Activated T-cell treated with anti-CD3 and anti-CD28 coated beads, Interleukin-2, amount 50 U/mL, for 72 hours (primary cell): ENCODE measurements at places on chromosomes 6 and 20.
A peak's percentile ranks its signal among the peaks of the same experiment; 100 is the strongest.

GRCh38 chr6:167398214-167399050, 73.5 kb downstream of the TTLL2 start:
- DNase-seq = no peak

DNA sequence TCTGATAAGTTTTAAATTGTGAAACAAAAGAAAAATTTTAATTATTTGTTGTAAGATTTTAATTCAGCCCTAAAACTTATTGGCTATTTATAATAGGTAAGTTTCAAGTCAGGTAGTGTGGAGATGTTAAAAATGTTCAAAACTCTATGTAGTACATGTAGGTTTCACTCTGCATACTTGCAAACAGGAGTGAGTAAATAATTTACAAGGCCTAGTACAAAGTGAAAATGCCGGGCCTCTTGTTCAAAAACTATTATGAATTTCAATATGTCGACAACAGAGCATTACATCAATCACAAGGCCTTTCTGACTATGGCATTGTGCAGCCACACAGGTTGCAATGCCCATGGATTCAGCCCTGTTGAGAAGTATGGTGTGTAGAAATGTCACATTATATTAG, 80.9 kb upstream of the GRIK2 start:
- no peak for DNase-seq

DNA sequence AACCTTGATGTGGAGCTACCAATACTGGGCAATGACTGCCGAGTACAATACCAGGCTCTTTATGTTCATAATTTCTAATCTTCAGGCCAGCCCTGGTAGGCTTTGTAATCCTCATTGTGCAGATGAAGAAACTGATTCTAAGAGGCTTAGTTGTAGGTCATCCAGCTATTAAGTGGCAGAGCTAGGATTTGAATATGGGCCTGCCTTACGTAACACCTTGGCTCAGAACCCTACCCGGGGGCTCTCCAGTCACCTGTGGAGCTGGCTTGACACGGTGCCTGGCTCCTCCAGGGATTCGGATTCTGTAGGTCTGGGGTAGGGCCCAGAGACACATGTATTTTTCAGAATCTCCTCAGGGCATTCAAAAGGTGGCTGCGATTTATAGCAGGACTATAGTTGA, 515.5 kb downstream of the QKI start:
- DNase-seq = no peak

DNA sequence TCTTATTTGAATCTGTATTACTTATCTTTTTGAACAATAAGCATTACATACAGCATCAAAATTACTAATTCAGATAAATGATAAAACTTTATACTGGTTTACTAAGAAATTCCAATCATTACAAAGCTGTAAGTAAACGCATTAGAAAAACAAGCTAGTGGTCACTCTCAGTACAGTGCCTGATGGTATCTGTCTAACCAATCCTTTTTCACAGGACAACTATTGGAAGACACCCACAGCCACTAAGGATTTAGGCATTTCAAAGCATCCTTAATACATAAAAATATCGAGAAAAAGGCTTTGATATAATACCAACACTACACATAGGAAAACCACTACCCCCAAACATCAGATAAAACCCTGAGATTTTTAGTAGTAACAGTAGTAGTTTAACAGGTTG, 2.6 kb downstream of the CD164 start:
- no peak for DNase-seq

DNA sequence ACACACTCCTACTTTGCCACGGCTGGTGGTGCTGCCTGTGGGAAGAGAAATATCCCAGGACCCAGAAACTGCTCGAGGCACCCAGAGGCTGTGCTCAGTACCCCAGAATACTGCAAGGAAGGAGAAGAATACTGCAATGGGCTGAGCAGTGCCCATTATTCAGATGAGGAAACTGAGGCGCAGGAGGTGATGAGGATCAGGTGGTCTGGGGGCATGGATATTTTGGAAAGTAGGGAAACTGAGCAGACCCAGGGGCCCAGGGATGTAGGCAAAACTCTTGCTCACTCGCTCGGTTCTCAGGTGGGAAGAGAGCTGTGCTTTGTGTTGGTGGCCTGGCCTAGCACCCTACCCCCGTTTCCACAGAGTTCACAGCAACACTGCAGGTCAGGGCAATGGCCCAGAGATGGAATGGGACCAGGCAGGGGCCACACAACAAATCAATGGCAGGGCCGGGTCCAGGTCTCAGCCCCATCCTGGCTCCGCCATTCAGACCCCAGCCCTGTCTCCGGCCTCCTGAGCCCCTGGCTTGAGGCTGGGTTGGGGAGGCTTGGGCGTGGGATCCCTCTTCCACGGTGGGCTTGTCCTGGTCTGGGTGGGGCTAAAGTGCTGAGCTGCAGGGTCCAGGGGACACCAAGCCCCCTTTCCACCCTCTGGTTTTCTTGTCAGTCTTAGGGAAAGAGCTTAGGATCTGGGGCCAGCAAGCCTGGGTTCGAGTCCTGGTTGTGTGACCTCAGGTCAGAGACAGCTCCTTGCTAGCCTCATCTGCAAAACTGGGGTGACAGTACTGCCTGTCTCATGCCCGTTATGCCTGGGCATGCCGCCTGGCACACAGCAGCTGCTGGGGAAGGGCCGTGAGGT, 33.9 kb downstream of the SUN5 start:
- DNase-seq = peak; percentile 8

DNA sequence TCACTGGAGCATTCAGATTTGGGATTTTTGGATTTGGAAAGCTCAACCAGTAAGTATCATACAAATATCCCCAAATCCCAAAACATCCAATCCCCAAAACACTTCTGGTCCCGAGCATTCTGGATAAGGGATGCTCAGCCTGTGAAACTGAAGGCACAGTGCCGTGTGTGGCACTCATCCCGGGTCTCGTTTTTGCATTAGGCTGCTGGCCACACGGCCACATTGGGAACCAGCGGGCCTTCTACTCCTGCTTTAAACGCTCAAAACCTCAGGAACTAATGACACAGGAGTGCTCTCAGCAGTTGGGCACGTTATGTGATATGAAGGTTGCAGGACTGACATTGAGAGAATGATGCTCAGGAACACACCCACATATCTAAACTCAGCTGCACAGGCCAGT, 35.6 kb downstream of the PSMG4 start:
- DNase-seq = no peak

- DNase-seq = no peak
Observed at GRCh38 chr20:4869290-4870193, 131.8 kb downstream of the SLC23A2 start.

- peak; percentile 91 for DNase-seq
Observed at GRCh38 chr20:62523473-62524203, 47.8 kb upstream of the GATA5 start.

DNA sequence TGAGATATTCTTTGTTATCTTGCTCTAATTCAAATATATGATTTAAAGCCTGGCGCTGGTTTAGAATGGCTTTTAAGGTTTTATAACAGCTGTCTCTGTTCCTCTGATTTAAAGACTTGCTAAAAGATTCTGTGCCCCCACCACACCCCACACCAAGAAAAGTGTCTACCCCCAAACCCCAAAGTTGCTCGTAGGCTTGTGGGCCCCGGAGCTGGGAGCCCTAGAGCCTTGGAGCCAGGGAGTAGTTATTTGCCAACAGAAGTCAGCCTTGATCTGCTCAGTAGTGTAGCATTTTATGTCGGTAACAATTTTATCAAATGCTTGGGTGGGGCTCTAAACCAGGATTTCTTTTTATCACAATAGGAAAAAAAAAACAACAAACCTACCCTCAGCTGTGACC, 105.2 kb upstream of the TRAF3IP2 start:
- DNase-seq = no peak

DNA sequence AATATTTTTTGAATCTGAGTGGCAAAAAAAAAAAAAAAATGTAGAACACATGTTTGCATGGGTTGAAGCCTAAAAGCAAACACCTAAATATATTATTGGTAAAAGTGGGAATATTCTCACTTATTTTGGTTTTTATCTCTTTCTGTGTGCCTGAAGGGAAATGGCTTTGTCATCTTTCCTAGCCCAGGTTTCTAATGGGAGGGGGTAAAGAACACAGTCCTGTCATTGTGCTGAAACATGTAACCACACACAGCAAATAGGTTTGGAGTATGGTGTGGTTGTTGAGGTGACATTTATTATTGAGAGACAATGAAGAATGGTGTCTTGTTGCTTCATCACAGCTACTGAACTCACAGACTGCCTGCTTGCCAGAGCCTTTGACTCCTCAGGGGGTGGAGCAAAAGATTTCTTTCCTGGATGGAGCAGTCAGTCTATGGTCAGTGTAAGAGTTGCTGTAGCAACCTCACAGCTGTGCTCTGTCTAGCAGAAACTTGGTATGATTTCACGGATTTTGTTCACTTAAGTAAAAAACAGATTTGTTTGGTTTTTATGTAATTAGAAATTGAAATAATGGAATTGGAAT, 70.2 kb downstream of the CEP57L1 start:
- DNase-seq = no peak

- no peak for DNase-seq
Observed at GRCh38 chr6:148509800-148510581, 167.4 kb downstream of the SASH1 start.

GRCh38 chr20:42258564-42259302, 640.6 kb upstream of the CHD6 start:
- DNase-seq = no peak

DNA sequence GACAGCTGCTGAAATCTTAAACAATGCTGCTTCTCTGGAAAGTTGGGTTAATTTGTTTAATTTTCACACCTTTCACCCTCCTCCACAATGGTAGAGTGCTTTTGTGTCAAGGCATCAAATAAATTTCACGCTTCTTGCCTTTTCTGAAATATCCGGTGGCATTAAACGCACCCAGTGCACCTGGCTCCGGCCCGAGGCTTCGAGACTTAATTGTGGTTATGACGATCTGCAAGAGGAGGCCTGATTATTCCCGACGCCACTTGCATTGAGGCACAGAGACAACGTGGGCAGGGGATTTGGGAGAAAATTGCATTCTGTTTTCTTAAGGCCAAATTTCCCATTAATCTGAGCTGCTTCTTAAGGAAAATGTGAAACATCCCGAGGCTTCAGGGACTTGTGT, 152.2 kb downstream of the CDH4 start:
- no peak for DNase-seq

DNA sequence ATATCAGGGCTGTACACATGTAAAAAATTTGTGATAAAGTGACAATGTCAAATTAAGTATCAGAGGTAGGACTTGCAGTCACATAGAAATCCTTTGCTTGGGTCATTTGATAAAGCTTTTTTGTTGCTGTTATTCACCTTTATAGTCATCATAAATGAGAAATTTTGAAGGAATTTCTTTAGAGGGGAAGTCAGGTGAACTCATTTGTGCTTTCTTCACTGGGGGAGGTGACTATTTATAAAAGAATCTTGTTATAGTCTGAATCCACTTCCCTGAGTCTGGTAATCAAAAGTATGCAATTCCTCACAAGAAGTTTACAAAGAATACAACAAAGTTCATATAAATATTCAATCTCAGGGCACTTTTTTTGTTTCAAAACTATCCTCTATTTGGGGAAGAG, 47.7 kb downstream of the FRK start:
- DNase-seq = no peak

GRCh38 chr6:98945311-98946115, 2.2 kb downstream of the FBXL4 start:
- DNase-seq = no peak

GRCh38 chr6:157046776-157047175, 269.6 kb downstream of the ARID1B start:
- DNase-seq = no peak

DNA sequence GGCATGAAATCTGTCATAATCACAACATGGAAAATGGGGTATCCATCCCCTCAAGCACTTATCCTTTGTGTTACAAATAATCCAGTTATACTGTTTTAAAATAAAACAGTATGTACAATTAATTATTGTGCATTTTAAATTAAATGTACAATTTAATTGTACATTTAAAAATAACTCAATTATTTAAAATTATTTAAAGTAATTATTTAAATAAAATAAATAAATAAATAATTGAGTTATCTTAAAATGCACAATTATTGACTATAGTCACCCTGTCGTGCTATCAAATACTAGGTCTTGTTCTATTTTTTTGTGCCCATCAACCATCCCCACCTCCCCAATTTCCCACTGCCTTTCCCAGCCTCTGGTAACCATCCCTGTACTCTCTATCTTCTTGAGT, 66.9 kb upstream of the KCNG1 start:
- DNase-seq = no peak

DNA sequence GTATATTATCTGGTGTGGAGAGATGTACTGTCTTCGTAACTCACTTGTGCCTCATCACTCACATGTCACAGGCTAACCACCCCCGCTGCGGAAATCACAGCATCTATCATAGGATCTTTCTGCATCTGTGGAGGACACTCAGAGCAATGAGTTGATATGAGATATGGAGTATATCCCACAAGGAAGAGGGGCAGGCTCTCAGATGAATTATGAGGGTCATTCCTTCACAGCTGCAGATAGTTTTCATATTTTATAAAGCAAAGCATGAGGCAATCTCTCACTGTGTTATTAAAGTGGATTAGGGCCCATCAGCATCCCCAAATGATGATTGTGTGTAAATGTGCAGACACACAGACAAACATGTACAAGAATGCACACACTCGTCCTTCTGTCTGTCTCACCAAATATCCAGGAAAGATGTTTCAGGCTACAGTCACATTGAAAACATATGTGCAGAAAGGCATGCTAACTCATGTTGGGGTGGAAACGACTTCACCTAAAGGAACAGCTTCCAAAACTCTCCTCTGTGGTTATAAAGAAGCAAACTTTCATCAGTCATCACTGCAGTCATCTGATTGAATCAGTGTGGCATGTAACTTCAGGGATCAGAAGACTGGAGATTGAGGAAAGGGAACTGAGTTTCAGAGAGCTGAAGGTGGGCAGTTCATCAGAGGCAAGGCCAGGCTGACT, 164.7 kb downstream of the FOXC1 start:
- DNase-seq = no peak

DNA sequence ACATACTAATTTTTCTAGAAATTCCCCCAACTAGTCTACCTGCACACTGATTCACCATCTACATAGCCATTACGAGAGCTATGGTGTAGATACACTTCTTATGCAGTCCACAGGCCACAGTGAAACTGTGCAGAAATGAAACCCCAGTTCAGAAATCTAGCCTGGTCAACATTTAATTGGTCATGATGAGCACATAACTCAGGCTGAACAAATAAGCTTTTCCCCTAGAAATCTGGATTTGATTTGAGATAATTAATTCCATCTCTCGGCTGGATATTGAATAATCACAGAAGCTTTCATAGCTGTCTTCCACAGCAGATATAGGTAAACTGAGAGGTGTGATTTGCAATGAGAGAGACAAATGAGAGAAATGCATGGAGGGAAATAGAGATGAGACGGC, 22.6 kb upstream of the TINAG start:
- DNase-seq = no peak

- DNase-seq = no peak
Observed at GRCh38 chr20:34571753-34572152, 13.2 kb downstream of the MAP1LC3A start.
